Urothelium cell line (cell line): ENCODE measurements at places on chromosomes 6 and 20.

DNA sequence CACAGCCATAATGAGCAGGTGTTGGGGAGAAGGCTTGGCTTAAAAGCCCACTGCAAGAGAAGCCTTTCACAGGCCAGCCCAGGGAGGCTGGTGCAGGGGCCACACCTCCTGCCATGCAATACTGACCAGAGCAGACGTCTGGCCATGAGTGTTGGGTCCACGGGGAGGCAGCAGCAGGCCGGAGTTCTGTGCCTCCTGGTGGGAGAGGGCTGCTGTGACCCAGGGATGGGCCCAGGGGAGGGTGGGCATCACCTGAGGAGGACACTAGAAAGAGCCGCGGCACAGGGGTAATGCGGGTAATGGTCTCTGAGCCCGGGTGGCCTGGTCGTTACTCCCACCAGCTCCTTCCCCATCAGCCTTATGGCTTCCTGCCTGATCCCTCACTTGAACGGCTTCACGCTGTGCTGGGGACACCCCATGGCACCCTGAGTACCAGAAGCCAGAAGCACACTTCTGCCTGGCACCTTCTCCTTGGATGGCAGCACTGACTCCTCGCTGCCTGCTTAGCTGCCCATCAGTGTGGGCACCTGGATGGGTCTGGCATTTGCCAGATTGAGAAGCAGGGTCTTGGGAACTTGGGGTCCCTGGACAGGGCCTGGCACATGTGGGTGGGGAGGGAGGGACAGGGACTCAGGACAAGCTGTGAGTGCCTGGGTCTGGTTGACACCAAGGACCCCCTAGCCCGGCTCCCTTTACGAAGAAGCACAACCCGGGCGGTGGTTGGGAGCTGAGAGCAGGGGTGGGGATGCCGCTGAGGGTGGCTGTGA is 108.8 kb downstream of the ASXL1 start:
- DNase-seq, result no peak

DNA sequence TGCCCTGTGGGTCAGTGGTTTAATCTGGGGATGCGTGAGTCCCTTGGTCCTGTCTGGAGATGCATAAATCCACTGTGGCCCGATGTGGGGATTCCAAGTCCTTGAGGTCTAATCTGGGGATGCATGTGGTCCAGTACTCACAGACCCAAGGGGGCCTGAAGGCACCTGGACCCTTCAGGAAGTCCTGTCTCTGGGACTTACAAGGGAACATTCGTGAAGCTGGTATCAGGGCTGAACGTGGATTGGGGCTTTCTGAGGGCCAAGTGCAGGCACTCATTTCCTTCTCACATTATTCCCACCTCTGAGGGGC is 25.2 kb upstream of the GTSF1L start:
- DNase-seq, result no peak

GRCh38 chr6:105259913-105260889 is 80.4 kb upstream of the POPDC3 start:
- no peak for DNase-seq

GRCh38 chr6:122472022-122472340 is 374 bp upstream of the SERINC1 start:
- no peak for DNase-seq

DNA sequence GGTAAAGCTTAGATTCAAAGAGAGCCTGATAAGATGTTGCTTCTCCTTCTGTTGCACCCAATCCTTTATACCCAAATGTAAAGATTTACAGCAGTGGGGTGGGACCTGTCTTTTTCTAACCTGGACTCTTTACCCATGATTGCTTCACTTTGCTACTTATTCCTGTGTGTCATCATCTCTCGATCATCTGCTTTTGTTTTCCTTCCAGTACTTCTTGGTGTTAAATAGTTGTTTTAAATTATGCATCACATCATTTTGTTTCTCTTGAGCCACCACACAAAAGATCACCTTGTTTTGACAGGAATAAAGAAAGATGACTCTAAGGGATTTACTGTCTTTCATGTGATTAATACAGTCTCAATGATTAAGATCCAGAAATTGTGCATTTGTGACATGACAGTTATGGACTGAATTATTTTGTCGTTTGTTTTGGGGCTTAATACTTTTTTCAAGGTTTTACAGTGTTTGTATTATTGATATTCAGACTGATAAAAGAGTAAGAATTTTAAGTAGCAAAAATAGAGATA is 123.1 kb downstream of the CDKAL1 start:
- no peak for DNase-seq

- DNase-seq, result no peak
Measured at GRCh38 chr6:69729870-69730449, 66.8 kb downstream of the LMBRD1 start.

GRCh38 chr20:5608442-5609161 is 141.6 kb upstream of the SHLD1 start:
- DNase-seq, result no peak

DNA sequence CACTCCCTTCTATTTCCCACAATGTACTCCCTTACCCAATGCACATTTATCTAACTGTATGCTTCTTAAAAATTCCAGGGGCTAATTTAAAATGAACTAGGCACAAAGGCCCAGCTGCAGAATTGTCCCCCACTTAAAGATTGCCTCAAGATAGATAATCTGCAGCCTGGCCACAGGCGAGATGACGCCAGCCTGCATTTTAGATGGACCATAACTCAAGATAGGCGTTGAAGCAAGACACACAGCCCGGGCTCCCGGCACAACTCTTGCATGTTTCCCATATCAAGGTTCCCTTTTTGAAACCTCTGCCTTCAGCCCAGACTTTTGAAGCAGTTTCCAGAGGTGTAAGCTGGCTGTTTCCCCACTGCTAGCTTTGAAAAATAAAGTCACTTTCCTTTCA is 3.2 kb upstream of the REPS1 start:
- no peak for DNase-seq

- no peak for DNase-seq
Measured at GRCh38 chr20:14114065-14114704, 118.9 kb downstream of the MACROD2 start.

DNA sequence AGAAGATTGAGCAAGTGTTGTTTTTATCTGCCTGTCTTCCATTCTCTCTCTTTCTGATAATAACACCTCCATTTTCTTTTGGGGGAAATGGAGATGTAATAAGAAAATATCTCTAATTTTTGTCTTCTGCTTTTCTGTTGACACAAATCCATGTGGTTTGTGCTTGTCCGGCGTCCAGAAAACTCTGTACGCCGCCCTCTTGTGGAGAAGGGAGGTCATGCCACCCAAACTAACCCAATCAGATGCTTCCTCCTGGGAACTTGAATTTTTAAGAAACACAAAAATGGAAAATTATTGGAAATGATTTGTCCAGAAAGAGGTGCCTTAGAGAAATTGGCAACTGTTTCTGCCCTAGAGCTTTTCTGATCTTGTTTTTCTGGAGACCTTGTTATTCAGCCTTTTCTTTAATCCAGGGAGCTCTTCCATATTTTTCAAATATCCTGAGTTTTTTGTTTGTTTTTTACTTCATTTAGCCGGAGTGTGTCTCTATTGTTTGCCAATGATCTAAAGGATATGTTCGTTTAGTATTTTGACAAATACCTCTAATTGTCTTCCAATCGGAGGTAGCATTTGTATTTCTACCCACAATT is 17.8 kb upstream of the FNDC1 start:
- peak; percentile 54 for DNase-seq

- DNase-seq, result no peak
Measured at GRCh38 chr6:52130440-52130839, 43.0 kb upstream of the PKHD1 start.

- DNase-seq, result no peak
Measured at GRCh38 chr20:46931699-46932098, 37.1 kb downstream of the EYA2 start.

DNA sequence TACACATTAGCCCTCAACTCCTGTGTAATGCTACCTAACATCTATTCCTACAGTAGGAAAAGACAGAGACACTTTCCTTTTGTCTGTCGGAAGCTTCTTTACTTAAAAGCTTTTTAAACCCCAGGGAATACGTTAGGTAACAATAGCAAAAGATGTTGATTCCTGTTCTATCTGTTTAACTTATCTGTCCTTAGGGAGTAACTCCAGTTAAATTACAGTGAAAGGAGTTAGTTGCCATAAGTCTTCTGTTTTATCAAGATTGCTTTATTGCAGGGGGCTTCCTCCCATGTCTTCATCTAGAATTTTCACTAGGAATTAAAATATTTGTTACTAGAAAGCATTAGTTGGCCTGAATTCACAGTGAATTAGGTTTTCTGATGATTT is 26.2 kb downstream of the TOP1 start:
- no peak for DNase-seq

DNA sequence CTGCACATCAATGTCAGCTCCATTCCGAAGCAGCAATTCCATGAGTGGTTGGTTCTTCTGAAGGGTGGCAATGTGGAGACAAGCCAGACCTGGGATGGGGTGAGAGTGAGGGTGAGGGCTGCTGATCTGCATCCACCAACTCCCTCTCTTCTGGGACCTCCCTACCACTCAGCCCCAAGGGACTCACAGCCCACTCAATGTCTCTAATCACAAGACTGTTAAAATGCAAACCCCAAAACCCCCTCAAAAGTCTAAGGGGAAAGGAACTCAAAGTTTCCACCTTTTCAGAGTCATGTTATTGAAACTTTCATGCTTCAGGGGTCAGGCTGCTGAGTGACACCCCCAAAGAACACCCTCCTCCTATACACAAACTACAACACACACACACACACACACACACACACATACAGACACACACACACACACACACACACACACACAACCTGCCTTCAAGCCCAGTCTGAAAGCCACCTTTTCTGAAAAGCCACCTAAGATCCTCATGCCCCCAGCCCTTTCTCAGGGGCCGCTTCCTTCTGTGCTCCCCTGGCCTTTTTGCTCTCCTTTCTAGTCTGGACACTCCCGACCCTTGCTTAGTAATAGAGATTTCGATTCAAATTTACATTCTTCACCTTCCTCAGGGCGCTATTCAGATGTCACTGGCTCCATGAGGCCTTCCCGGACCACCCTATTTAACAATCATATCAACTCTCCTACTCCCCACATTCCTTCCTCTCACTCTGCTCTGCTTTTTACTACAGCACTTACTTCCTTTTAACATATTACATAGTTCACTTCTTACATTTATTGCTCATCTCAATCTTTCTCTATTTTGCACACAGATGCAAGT is 3.3 kb upstream of the SLC35B2 start:
- DNase-seq, result no peak

GRCh38 chr6:48754641-48755040 is 643.6 kb upstream of the PTCHD4 start:
- DNase-seq, result no peak

- peak; percentile 29 for DNase-seq
Measured at GRCh38 chr6:26205161-26205624, 118.0 kb downstream of the HFE start.

DNA sequence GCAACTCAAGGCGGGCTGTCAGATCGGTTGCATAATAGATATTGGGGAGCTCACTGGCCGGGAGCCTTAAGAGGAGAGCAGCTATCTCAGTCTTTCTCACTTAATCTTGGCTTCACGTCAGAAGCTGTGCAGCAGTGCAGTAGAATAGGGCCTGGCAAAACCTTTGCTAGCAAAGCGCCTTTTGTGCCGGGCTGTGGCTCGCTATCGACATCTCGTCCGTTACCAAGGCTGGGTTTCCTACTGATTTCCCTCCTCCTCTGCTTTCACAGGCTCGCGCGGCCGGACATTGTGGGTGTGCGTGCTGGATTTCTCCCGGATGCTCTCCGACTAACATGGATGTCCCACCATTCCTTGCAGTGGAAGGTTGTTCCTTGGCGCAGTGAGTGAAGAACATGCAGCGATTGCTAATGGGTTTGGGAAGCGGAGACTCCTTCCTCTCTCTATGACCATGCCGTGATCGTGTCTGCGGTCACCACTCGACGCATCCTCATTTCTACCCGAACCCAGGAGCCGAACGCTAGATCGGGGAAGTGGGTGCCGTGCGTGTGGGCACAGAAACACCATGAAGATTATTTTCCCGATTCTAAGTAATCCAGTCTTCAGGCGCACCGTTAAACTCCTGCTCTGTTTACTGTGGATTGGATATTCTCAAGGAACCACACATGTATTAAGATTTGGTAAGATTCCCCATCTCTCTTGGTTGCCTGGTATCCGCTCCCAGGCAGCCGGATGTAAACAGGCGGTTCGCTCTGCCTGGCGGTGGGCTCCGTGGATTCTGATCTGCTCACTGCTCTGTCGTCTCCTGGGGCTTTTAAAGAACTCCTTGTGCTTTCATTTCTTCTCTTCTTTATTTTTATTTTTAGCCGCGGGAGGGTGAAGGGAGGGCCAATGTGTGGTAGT is 5.5 kb downstream of the GRIK2 start:
- no peak for DNase-seq

GRCh38 chr6:15546591-15546990 is 116.2 kb downstream of the DTNBP1 start:
- peak; percentile 23 for DNase-seq

- no peak for DNase-seq
Measured at GRCh38 chr20:63525185-63525584, 4.6 kb downstream of the PPDPF start.

GRCh38 chr6:62740596-62740995 is 454.6 kb upstream of the KHDRBS2 start:
- DNase-seq, result no peak

GRCh38 chr20:49420292-49420691 is 62.2 kb downstream of the KCNB1 start:
- no peak for DNase-seq

DNA sequence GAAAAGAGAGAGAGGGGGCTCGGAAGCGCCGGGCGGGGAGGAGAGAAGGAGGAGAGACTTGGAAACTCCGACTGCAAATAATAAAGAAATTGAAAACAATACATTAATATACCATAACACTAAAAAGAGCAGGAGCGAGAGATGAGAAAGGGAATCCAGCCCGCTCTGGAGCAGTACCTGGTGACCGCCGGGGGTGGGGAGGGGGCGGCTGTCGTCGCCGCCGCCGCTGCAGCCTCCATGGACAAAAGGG is 338 bp downstream of the E2F3 start:
- peak; percentile 23 for DNase-seq

DNA sequence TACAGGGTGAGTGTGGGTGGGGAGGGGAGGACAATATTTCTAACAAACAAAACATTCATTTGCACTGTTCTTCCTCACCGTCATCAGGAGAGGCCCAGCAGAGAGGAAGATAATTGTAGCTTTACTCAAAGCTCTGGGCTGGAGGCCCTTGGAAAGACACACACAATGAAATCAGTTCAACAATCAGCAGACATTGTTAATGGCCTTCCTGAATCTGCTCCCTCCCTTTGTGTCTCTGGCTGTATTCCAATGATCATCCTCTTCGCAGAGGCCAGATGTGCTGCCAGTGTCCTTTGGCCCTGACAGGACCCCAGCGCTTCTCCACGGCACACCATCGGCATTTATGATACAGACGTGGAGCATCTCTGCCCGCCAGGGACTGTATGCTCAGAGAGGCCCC is 44.6 kb upstream of the LRFN2 start:
- DNase-seq, result no peak

GRCh38 chr6:44580901-44581300 is 193.4 kb downstream of the CDC5L start:
- peak; percentile 43 for DNase-seq

- DNase-seq, result peak; percentile 45
Measured at GRCh38 chr20:22575087-22575721, 9.2 kb downstream of the FOXA2 start.

- no peak for DNase-seq
Measured at GRCh38 chr20:24734139-24734538, 214.9 kb upstream of the CST7 start.

- no peak for DNase-seq
Measured at GRCh38 chr20:33072362-33072761, 7.1 kb upstream of the BPIFB4 start.

- peak; percentile 79 for DNase-seq
Measured at GRCh38 chr20:56359212-56360132, 698 bp downstream of the FAM210B start.

GRCh38 chr6:160450849-160451248 is 102.7 kb downstream of the SLC22A3 start:
- DNase-seq, result no peak

- DNase-seq, result no peak
Measured at GRCh38 chr6:89050697-89051096, 29.9 kb upstream of the PNRC1 start.
